ENCODE measurements at places on chromosomes 12 and 14. TPM values are rescaled to one million over a fixed set of nuclear protein-coding genes. Genes with fewer than 3 reads are reported as not detected.

The CPNE8 gene
- total RNA-seq: 7.1 TPM

The C12orf54 gene
- not detected for total RNA-seq

The RPS6KL1 gene
- 10.8 TPM for total RNA-seq

The GRIN2B gene
- total RNA-seq: not detected

The ARG2 gene
- 5.2 TPM for total RNA-seq

The RTL1 gene
- total RNA-seq: not detected

The FAR2 gene
- 5.4 TPM for total RNA-seq

- no peak for DNase-seq
Observed at GRCh38 chr12:10189653-10190052, 10.8 kb downstream of the TMEM52B start.

DNA sequence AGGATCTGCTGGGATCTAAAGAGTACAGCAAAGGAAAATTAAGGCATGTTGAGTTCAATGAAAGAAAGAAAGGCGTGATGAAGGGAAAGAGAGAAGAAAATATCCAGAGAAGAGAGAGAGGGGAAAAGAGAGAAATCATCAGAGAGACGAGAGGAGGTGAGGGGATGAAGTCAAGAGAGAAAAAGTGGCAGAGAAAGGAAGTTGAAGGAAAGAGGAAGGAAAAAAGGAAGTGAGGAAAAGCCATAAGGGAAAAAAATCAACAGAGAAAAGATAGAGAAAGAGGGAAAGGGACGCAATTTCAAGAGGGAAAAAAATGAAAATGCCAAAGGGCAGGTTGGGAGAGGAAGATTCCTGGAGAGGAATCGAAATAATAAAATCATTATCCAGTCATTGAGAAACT, 40.4 kb downstream of the LLPH start:
- no peak for DNase-seq

DNA sequence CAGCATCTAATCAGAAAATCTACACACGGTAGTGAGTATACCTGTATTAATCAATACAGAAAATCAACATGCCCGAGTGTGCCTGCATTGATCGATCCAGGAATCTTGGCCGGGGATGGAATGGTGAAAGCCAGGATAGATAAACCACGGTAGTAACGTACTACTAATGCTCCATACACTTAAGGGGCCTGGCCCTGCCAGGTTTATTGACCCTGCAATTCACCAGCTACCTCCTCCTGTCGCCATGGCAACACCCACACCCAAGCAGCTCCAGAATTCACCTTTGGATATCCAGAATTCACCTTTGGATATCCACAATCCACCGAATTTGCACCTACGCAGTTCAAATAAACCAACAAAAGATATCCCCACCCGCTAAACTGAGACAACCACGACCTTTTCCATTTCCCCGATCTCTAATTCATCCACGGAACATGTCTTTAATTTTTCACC, 14.8 kb upstream of the CALM1 start:
- no peak for DNase-seq

GRCh38 chr14:73402579-73402978, 55.8 kb downstream of the NUMB start:
- DNase-seq: no peak

GRCh38 chr14:94598816-94599655, 13.2 kb upstream of the SERPINA3 start:
- DNase-seq: no peak

GRCh38 chr12:94862421-94862820, 141.1 kb downstream of the NDUFA12 start:
- no peak for DNase-seq

GRCh38 chr14:30108975-30109700, 181.5 kb upstream of the PRKD1 start:
- no peak for DNase-seq

DNA sequence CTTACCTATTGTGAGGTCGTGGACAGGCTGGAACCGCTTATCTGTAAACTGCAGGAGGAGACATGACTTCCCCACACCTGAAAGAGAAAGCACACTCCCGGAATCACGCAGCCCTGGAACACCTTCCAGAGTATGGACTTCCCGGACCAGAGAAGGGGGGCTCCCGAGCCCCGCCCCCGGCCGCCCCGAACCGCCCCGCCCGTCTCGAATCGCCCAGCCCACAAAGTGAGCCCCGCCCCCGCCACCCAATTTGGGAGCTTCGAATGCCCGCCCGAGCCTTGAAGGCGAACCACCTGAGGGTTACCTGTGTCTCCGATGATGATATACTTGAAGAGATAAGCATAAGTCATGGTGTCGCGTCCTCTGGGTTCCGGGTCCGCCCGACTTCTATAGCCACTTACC, 235 bp downstream of the RAB2B start:
- no peak for DNase-seq

- DNase-seq: no peak
Observed at GRCh38 chr12:109612975-109613502, 39.4 kb downstream of the MVK start.

- peak; percentile 7 for DNase-seq
Observed at GRCh38 chr14:92914087-92914656, 8.8 kb upstream of the CHGA start.

Data from activated T-helper 1 cell treated with anti-CD3 and anti-CD28 coated beads, Interleukin-12 subunit alpha, Interleukin-12 subunit beta, Interleukin-2, Interleukin-4 antibody, amounts not matched to agents 30 ng/mL and 10 ng/mL and 1 ng/mL, durations not matched to agents 14 hours and 24 hours and 36 hours (primary cell).